Anterior cingulate cortex (tissue), 58 donors: ENCODE measurements at places on chromosomes 2 and 18.

DNA sequence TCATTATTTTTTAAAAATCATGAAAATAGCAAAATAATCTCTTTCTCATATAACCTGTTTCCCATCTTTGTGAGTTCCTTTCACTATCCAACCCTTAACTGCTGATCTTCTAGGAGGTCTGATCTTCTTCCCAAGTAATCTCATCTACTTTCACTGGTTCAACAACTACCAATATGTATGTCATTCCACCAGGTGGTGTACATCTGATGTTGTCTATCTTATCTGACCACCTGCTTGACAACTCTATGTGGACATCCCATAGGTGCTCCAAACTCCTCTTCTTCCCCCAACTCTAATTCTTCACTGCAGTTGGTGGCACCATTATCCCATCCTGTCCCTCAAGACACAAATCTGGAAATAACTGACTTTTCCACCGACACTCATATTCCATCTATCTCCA lies 62.5 kb downstream of the FAM228A start:
- DNase-seq, result no peak

GRCh38 chr18:41206341-41206830 lies 748.6 kb upstream of the PIK3C3 start:
- DNase-seq, result no peak

GRCh38 chr2:95578539-95578938 lies 13.3 kb upstream of the TRIM43 start:
- DNase-seq, result no peak

GRCh38 chr18:51091270-51091669 lies 61.3 kb downstream of the SMAD4 start:
- DNase-seq, result no peak

DNA sequence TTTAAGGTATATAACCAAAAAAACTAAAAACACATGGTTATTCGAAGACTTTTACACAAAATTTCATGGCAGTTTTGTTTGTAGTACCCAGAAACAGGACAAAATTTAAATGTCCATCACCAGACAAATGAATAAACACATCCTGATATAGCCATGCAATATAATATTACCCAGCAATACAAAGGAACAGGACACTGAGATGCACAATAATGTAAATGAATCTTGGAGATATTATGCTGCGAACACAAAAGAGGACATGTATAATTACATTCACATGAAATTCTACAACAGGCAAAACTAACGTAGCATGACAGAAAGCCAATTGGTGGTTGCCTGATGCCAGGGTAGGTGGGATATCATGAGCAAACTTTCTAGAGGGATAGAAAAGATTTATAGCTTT lies 92.4 kb upstream of the OTX1 start:
- no peak for DNase-seq

GRCh38 chr2:231483398-231484329 lies 19.4 kb upstream of the NCL start:
- DNase-seq, result no peak

DNA sequence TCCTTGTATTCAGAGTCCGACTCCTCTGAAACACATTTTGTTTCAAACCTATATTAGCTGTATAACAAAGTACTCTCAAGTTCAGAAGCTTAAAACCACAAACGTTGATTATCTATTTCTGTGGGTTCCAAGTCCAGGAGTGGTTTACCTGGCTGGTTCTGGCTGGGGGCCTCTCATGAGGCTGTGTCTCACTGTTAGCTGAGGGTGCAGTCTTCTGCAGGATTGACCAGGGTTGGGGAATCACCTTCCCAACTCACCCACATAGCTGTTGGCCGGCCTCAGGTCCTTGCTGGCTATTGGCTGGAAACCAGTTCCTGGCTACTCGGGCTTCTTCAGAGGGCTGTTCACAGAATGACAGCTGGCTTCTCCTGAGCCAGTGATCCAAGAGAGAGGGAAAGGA lies 18.0 kb upstream of the ATIC start:
- no peak for DNase-seq

GRCh38 chr2:69054431-69054830 lies 41.5 kb downstream of the ANTXR1 start:
- no peak for DNase-seq

DNA sequence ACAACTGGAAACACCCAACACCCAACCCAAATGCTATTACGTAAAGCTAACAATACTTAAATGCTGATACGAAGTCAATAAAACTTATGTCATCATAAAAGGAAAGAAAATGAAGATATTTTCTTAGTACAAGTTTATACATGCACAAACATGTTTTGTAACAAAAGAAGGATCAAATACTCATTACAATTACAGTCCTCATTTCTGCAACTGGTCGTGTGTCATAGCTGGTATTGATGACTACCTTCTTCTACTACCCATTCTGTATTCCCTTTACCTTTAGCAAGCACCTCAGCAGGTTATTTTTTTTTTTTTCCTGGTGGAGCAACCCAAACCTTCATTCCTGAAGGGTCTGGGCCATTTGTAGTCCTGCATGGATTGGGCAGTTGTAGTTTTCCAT lies 1298.5 kb downstream of the SUCLG1 start:
- no peak for DNase-seq

DNA sequence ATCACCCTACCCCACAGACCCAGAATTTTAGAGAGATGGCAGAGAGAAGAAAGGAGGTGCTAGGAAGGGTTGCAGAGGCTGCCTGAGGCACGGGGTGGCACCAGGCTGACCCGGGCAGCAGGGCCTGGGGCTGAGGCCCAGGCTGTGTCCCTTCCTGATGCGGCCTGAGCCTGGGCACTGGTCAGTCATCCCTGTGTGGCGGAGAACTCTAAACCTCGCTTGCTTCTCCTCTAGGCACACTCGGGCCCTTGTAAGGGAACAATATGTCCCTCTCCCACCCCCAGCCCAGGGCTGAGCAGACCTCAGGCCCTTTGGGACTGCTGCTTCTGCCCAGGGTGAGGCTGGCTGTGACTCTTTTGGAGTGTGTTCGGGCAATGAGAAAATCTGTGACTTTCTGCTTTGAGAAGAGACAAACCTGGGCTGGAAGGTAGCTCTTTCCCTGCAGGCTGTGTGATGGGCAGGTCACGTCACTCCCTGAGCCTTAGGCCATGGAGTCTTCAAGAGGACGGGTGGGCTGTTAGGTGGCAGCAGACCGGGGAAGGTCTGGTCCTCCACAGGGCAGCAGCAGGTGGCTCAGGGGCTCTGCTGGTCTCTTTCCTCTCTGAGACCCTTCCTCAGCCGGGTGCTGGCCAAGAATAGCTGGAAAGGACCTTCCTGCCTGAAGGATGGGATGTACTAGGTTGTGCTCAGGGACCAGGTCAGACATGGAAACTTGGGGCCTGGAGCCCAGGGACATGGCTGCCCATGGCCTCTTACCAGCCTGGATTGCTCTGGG lies 96.8 kb downstream of the GLI2 start:
- DNase-seq, result no peak

DNA sequence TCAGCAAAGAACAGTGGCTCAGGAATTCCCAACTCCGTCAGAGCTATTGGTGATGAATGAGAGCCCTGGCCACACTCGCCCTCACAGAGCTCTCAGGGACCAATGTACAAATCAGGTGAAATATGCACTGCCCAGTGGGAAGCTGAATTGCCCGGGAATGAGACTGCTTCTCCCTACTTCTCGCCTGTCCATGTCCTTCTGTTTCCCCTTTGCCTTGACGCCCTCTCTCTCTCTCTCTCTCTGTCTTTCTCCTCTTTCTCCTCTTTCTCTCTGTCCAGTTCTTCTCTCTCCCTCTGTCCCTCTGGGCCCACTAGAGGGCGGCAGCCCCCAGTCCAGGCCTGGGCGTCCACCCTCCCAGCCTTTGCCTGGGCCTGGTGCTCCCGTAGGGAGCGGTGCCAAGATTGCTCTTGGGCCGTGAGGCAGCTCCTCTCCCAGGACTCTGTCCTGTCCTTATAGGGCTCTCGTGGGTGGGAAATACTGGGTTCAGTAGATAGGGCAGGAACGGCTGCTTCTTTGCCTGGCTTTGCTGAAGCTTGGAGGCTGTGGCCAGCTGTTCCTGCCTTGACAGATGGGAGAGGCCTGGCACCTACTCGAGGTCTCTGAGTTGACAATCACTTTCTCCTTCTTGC lies 28.4 kb upstream of the PUM2 start:
- DNase-seq, result peak; percentile 83

- no peak for DNase-seq
These were observed 1.9 kb upstream of the NT5DC4 start for GRCh38 chr2:112718863-112719370.

DNA sequence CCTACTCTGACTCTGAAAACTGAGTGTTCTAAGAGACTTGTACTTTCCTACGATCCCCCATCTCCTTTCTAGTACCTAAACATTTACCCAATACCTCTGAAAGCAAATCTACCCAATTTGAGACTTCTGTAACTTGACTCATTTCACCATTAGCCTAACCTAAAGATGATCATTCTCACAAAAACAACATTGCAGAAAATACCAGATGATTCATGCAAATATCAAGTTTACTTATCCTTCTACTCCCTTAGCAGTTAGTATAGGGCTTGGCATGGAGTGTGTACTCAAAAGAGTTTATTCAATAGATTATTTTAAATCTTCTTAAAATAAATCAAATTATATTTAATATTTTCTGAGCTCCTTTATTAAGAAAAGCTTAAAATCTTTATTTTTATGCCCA lies 89.6 kb downstream of the NR4A2 start:
- no peak for DNase-seq

- no peak for DNase-seq
These were observed 73.6 kb upstream of the TSPYL6 start for GRCh38 chr2:54329482-54330161.

DNA sequence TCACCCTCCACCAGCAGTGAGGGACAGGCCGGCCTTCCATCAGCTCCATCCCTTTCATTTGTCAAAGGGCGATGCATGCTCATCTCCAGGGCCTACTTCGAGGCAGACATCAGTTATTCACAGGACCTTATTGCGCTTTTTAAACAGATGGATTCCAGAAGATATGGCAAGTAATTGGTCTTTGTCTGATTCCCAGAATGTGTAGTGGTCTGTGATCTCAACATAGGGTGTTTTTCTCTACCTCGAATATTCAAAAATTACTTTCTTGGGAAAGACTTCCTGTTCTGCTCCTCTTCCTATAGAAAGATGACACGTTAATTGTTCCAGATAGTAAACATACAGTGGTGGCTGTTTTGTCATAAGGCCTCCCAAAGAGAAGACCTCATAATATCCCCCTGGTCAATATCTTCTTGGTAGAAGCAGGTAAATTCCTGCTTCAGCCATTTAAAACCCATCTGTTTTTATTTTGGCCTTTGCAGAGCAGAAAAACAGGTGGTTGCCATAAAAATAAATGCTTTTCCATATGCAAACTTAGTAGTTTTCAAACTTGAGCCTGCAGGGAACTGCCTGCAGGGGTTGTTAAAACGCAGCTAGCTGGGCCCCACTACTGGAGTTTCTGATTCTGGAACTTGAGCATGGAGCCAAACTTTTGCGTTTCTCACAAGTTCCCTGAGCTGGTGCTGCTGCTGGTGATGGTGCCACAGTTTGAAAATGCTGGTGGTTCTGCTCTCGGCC lies 8.2 kb downstream of the SMARCAL1 start:
- no peak for DNase-seq

GRCh38 chr2:44016282-44016681 lies 20.5 kb upstream of the LRPPRC start:
- no peak for DNase-seq

- DNase-seq, result no peak
These were observed 83.4 kb downstream of the TTN start for GRCh38 chr2:178723786-178724346.

DNA sequence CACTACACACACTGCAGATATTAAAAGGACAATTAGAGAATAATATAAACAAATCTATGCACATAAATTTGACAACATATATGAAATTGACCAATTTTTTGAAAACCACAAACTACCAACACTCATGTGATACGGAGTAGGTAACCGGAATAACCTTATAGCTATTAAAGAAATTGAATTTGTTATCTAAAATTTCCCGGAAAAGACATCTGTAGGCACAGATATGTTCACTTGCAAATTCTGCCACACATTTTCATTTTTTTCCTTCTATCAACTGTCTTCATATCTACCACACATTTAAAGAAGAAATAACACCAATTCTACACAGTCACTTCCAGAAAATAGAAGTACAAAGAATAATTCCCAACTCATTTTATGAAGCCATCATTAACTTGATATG lies 22.4 kb downstream of the NLRC4 start:
- DNase-seq, result no peak

DNA sequence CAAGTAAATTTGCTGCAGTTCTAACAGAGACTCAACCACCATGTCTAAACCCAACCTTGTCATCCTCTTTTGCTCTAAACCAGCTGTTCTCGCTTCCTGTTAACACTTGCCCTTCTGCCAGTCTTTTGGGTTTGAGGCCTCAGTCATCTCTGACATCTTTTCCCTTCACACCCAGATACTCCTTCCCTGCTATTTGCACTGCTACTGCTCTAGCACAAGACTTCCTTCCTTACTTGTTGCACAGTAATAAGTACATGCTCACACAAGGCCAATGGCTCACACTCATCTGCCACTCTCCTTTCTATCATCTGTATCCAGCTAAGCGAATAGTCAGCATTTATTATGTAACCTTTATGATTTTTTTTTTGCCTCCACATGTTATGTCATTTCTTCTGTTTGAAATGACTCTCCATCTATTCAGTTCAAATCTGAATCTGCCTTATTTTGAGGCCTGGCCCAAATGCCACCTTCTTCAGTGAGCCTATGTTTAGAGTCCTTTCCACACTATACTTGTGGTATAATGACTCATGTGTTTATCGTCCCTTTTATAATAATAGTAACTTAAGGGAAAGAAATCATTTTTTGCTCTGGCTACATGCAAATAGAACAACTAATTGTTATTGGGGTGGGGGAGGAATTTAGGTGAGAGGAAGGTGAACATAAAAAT lies 22.5 kb upstream of the CDKL4 start:
- DNase-seq, result no peak

- no peak for DNase-seq
These were observed at the start of gene GRP for GRCh38 chr18:59219672-59220163. TSS of gene GRP (plus strand) at chr18:59220158. CDS start at chr18:59220266, 108 bp downstream.

GRCh38 chr2:214853906-214854305 lies 44.4 kb upstream of the BARD1 start:
- no peak for DNase-seq

DNA sequence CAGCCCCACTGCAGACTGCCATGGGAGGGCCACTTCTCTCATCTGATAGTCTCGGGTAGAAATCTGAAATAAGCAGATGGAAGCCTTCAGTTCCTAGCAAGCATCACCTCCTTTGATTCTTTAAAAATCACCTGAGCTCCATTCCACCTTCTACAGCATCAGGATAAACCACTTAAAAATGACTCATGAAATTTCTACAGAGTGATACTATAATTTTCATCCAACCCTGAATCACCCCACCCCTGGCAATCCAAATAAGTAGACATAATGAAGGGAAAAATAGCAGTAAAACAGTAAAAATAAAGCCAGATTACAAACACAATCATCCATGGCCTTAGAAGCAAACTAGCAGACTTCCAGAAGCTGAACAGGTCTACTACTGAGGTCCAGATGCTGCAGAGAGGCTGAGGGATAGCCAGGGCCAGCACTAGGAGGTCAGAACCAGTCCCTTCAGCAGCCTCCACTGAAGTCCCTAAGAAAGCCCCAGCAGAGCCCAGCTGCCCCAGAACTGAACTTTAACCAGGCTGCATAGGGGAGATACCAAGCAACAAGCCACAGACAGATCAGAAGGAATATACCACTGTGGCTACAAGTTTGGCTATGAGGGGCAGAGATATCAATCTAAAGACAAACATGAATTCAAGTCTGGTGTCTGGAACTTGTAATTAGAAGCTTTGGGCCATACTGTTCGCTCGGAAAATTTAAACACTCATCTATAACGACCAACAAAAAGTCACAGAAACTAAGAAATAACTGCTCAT lies 54.7 kb upstream of the RNU4ATAC start:
- no peak for DNase-seq

- no peak for DNase-seq
These were observed 150.9 kb downstream of the ESCO1 start for GRCh38 chr18:21449367-21450290.

GRCh38 chr2:214088536-214088935 lies 322.3 kb upstream of the VWC2L start:
- no peak for DNase-seq
